Activated B cell treated with CpG ODN at 0.5 μM for 24 hours (primary cell): ENCODE measurements at places on chromosomes 5 and 9. TPM values are rescaled to one million over a fixed set of nuclear protein-coding genes. Genes with fewer than 3 reads are reported as not detected.

DNA sequence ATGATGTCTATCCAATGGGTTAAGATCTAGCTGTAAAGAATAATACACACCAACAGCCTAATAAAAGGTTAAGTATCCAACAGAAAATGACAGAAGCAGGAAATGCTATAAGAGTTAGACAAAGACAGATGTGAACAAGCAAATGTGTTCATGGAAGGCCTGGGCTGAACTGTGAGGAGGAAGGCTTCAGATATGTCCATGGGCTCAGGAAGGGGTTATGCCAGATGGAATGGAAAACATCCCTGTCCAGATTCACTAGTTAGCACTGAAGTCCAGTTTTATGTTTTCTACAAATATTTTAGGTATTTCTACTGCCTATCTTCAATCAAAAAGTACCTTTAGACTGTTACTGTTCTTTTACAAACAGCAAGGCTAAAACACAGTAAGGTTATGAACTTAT lies 27.1 kb downstream of the ERAP1 start:
- DNase-seq, result no peak

DNA sequence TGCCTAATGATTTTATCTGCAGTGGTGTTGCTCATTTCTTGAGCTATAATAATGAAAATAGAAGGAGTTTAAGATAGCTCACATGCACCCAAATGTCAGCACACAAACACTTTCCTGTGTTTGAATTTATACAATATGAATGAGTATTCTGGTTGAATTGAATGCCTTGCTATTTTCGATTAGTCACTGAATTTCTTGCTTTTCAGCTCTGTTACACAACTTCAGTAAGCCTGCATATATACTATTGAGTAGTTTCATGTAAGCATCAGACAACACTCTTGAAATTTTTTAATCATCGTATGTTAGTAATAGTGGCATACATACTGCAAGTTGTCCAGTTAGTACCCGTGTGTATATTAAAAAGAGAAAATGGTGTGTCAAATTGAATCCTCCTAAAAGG lies 281.5 kb upstream of the GRIA1 start:
- no peak for DNase-seq

DNA sequence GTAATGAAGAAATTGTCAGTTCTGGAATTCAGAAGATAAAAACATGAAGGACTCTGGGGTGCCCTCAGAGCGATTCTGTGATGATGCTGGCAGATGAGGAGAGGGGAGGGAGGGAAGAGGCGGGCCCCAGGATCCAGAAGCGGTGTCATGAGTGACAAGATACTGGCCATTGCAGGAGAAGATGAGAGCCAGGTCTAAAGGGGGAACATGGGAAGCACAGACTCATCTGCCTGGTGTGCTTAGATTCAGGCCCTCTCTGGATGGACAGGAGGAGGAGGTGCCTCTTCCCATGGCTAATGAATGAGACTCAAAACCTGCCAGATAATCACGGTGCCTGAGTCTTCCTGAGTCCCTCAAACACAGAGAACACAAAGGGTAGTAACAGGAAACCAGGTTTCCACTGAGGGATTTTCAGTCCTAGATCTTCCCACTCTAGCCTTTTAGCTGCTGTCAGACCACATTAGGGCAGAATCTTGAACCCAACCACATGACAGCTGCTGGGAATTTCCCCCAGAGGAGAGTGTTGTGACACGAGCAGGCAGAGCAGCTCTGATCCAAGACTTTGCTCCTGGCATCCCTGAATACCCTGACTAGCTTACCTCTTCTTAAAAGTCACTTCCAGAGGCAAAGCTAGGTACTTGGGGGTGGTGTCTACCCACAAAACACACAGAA lies 28.2 kb upstream of the HSPA9 start:
- DNase-seq, result no peak

DNA sequence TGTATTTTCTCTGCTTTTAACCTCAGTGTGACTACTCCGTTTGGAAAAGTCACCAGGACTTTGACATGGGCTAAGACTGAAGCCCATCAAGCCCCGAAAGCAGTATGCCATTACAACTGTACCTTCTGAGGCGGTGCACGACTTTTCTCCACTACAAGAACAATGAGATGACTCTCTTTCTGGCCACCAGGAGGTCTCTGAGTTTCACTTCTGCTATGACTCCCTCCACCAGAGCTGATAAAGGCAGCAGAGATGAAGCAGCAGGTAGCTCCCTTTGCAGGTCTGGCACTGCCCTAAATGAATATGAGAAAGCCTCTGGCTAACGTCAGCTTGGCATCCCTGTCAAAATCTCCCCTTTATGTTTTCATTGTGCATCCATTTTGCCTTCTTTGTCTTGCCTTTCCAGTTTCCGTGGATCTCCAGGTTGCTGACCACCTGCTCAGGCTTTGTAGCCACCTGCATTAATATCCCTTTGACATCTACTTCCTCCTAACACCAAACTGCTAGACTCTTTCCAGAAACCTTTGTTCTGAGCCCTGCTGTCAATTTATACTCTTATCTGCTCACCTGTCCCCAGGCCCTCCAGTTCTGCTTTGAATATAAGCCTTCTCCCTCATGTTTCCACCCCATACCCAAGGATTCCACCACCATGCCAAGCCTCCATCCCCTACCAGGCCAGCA lies 221.7 kb downstream of the ZNF608 start:
- DNase-seq, result no peak

IFNA14 gene
- not detected in 2 replicates for total RNA-seq

- DNase-seq, result no peak
Observed at GRCh38 chr9:33614001-33614687, 90.1 kb downstream of the ANKRD18B start.

DNA sequence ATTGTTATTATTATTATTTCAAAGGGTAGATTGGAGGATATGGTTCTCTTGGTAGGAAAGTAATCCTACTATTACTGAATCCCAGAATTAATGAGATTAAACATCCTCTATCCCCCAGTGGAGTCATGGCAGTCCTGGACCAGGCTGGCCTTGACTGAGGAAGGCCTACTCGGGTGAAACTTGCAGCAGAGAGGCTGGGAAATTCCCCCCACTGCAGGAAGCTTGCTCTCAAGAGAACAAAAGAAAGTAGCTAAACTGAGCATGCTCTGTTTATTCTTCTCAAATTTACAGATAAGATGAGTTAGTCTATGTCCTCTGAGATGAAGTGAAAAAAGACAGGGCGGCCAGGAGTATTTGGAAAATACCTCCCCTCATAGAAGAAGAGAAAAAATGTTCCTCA lies 233.9 kb upstream of the RPS23 start:
- no peak for DNase-seq

- no peak for DNase-seq
Observed at GRCh38 chr5:148523139-148523538, 131.2 kb downstream of the HTR4 start.

DNA sequence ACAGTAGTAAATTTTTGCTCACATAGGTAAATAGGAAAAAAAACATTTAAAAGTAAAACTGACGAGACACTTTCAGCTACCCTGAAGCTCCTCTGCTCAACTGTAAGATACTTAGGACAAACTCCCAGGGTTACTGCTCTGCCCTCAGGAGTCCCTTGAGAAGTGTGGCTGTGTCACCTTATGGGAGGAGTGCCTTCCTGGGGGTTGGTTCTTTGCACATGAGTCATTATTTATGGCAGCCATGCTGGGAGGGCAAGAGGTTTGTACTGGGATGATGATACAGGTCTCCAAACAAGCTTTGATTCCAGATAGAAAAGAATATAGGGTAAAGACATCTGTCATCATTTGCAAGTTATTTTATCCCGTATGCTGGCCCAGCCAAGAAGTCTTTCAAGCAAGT lies 45.9 kb downstream of the TTC1 start:
- DNase-seq, result no peak

DNA sequence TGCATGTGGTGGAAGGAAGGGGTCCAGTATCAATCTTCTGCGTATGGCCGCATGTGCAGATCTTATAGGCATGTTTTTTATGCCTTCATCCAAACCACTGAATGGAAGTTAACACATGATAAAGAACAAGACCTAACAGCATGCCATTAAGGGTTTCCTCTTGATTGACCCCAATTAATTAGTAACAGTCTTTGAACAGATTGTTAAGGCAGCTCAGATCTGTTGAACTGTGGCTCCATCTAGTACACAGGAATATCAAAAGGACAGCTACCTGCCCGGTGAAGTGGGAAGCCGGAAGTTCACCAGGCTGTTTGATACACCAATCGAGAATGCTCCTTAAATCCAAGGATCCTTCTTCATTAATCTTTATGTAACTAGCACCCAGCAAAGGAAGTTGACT lies 159.9 kb upstream of the ADAMTS16 start:
- DNase-seq, result no peak
